ENCODE measurements at places on chromosomes 1 and 21.

GRCh38 chr1:150999051-150999674 lies 7.5 kb downstream of the MINDY1 start:
- no peak for DNase-seq

DNA sequence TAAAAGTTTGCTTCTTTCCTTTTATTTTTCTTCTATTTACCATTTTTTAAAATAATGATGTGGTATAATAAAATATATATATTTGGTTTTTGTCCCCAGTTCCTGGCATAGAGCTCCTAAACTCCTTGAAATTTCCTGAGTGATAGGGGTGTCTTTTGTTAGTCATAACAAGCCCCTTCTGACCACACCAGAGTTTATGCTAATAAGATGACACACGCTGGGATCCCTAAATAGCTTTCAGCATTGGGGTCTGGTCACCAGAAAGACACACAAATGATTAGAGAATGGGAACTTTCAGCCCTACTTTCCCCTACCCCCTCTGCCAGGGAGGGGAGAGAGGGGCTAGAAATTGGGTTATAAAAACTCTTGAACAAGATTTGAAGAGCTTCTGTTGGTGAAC lies 56.2 kb downstream of the COL24A1 start:
- no peak for DNase-seq

DNA sequence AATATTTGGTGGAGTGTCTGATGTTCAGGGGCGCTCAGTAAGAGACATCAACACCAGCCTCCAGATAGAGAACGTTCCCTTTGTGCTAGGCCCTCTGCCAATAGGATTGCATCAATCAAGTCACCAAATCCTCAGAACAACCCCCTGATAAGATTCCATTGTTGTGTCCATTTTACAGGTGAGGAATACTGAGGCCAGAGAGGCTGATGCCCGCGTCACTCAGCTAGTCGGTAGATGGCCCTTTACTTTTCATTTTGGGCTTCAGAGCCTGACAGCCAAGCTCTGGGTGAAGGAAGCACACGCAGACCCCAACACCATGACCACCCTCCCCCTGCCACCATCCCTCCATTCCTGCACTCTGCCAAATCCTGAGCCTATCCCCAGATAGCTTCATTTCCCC lies 406.2 kb downstream of the PTPRU start:
- DNase-seq, result no peak

GRCh38 chr1:16164213-16165072 lies 8.6 kb upstream of the EPHA2 start:
- no peak for DNase-seq

- DNase-seq, result no peak
These were observed 9.4 kb downstream of the RUSC1 start for GRCh38 chr1:155329980-155330598.

GRCh38 chr1:206658264-206658980 lies 23.1 kb downstream of the DYRK3 start:
- peak; percentile 54 for DNase-seq

DNA sequence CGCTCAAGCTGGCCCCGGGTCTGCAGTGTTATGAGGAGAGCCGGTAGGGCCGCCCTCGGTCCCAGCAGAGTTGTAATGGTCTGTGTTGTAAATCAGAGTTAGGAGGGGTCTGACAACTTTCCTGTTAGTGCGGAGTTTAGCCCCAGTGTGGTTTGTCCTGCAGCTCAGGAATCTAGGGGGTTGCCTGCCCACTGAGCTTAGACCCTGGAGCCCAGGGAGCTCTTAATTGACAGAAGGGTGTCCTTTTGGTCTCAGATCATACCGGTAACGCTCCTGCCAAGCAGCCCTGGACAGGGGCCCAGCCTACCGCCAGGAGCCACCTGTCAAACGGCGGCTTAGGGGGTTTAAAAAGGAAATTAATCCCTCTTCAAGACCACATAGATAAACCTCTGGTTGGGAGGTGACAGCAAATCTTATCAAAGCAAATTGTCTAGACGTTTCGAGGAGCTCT lies 164.4 kb downstream of the DYRK1A start:
- DNase-seq, result no peak

DNA sequence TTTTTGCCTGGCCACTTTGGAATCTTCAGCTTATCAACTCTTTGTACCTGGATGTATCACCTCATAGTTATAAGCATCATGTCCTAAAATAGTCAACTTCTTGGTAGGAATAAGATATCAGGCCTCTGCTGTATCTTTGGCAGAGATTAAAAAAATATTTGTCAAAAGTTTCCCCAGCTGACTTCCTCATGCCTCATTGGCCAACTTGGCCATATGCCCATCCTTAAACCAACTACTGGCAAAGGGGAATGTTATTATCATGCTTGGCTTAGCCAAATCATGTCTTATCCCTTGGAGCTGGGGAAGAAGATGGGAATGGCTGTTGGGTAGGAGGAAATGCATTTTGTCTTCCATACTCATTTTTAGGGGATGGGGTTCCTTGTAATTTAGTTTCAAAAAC lies 23.4 kb downstream of the NFASC start:
- DNase-seq, result no peak

- peak; percentile 95 for DNase-seq
These were observed at the start of the genes AKR7A2 and SLC66A1 for GRCh38 chr1:19311931-19312781. Gene AKR7A2, minus strand, starts transcription at chr1:19312144. Its CDS starts 20 bp downstream, at chr1:19312124. Gene SLC66A1, plus strand, starts transcription at chr1:19312326. Its CDS starts 5,352 bp downstream, at chr1:19317678.

GRCh38 chr1:206738370-206739366 lies 31.9 kb upstream of the IL19 start:
- DNase-seq, result no peak

DNA sequence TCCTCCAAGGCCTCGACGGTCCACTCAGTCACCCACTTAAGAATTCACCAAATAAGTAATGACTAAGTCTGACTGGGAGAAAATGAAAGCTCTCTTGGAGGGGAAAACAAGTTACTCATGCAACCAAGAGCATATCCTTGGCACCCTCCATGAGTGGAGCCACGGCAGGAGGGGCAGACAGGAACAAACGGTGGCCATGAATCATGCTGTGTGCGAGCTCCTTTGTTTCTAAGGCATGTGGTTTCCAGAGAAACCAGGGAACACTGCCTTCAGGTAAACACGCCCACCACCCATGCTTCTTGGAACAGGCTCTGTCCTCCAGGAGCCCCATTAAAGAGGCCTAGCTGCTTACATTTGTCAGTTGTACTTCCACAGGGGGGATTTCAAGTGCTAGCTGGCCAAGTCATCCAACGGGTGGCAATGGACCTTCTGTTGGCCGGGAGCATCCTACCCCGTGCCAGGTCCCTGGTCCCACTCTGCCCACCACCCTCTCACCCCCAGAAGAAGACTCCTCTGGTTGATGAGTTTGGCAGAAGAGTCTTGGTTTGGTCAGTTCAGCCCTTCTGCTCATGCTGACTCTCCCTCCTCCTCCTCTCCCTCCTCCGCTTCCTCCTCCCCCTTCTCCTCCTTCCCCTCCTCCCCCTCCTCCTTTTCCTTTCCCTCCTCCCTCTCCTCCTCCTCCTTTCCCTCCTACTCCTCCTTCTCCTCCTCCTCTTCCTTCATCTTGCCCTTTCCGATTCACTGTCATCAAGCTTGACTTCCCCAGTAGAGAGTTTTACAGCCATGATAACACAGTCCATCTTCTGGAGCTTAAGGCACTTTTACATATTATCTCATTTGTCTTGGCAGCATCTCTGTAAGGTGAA lies 107.6 kb downstream of the CCDC185 start:
- no peak for DNase-seq

DNA sequence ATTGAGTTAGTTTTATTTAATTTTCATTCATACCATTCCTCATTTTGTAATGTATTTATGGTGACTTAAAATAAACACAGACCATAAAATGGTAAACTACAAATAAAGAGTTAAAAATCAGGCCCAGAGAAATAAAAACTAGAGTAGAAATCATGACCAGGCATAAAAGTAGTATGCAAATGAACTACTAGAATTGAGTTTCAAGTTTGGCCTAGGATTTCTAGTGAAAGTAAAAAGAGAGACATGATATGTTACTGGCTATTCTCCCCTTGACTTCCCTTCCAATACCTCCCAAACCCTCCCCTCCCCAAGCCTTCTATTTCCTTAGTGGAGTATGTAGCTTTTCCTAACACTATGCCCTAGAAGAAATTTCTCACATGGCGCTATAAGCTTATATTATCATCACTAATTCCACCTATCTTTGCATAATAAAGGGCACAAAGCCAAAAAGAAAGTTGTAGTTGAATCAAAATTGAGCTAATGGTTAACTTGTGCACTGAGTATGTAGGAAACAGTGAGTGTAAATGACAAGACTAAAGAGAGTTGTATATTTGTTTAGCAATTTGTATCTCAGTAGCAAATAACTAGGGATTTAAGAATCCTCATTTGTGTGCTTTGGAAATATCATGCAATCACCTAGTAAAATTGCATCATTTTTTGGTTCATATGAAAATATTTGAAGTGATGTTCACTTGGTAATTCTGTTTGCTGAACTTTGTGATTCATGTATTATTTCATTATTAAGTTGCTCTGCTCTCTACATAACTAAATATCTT lies 29.7 kb upstream of the CDC14A start:
- no peak for DNase-seq

DNA sequence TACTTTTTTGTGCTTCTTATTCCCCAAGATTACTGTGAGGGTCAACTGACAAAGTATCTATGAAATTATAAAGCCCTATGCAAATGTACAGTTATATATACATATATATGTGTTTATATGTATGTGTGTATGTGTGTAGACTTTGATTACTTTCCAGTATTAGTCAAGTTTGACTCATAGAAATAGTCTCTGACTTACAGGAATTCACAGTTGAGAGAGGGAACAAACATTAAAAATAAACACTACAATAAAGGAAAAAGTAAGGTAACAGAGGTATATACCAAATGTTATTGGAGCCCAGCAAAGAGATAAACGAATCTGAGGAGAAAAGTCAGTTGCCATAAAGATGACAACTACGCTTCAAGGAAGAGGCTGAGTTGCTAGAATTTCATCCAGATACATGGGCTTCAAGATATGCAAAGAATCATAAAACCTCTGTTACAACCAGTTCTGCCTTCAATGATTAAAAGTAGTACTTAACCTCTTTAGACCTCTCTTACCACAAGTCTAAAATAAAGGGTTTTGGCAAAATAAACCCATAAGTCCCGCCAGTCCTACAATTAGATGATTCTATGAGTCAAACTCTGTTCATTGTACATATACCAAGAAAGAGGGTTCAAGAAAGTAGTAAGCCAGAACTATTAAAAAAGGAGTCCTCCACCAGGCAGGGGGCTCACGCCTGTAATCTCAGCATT lies 7.2 kb downstream of the IFT25 start:
- DNase-seq, result no peak

DNA sequence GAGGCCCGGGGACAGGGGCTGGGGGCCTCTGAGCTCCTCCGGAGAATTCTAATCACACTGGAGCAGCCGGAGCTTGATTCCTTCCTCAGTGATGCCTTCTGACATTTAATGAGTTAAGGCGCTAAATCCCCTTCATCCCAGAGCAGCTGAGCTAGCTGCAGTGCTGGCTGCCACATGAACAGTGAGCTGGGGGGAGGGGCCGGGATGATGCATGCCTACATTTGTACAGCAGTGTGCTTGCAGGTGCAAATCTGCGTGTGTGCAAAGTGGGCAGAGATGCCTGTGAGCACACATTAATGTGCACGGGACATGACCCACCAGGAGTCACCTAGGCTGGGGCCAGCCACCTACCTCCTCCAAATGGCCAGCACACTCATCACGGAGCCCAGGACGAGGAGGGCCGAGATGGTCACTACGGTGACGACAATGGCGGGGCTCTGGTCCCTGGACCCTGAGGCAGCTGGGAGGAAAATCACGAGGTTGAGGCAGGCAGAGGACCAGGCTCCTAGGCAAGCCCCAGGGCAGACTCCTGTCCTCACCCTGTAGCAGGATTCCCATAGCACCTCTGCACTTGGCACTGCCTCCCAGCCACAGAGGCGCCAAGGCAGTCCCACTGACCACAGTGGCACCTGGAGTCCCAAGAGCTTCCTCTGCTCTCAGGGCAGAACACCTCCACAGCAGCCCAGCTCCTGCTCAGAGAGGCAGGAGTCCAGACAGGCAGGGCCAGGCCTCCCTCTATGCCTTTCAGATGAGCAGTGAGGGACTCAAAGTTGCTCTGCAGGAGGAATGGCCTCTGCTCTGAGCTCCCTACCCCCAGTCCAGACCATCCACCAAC lies 34.7 kb downstream of the CDCA8 start:
- DNase-seq, result no peak

DNA sequence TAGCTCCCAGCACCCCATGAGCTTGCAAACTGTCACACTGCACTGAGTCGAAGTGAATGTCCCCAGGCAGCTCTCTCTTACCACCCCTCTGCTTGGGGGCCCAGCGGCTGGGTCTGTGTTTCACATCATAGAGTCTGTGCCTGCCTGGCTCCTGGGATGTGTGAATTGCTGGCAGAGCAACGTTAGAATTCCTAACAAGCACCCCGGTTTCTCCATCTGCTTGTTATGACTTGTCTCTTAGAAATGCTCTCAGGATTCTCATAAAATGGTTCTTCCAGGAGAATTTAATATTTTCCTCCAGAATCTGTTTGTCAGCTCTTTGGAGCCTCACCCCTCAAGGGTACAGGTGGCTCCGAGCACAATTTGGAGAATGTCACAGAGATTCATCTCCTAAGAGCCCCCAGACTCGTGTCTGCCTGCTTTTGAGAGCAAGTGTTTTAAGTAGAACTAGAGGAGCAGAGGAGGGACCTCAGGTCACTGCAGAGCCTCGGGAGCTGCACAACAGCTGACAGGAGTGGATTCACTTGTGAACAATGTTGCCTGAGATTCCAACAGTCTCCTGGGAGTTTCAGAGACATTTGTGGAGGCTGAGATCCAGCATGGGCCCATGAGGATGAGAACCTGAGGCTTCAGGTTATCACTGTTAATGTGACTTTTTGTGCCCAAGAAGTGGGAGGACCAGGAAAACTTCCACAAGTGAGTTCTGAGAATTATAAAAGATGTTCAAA lies 131.5 kb downstream of the KCNJ6 start:
- DNase-seq, result no peak

GRCh38 chr1:93635614-93636543 lies 45.8 kb downstream of the BCAR3 start:
- DNase-seq, result no peak

GRCh38 chr1:205543351-205544301 lies 39.2 kb downstream of the CDK18 start:
- DNase-seq, result no peak

DNA sequence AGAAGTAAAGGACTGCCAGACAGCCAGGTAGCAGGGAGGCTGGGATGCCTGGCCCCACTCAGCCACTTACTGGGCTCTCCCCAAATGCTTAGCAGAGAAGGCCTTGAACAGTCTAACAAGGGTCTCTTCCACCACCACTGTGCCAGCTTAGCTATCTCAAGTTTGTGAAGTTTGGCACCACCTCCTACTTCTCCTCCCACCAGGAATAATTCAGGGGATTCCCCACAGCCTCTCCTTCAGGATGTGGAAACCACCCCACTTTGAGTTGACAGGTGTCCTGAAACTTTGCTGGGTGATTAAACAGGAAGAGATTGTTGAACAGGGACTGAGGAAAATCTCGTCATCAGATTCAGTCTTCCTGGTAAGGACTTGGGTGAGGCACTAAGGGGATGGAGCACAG lies 59.4 kb upstream of the ATP1B1 start:
- DNase-seq, result peak; percentile 18

GRCh38 chr21:24372506-24372905 lies 1234.8 kb downstream of the MRPL39 start:
- no peak for DNase-seq

GRCh38 chr1:25083481-25084345 lies 148.6 kb downstream of the SYF2 start:
- no peak for DNase-seq

Measured in GM12865 (cell line).